ENCODE measurements at places on chromosomes 2 and 18. TPM values are rescaled to one million over a fixed set of nuclear protein-coding genes. Genes with fewer than 3 reads are reported as not detected.

DNA sequence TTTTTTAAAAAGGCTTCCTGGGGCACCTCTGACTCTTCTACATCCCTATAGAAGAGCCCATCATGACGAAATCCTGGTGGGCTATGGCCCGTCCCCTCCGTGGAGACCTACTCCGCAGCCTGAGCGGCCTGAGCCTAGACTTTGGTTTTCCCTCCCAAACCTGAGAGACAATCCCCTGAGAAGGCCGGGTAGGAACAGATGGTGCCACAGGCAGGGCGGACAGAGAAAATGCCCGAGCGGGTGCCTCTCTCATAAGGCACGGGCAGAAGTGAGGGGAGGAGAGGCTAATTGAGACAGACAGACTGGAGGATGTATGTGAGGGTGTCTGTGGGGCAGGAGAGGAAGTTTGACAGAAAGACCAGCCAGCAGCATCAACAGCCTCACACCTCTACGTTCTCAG is 20.2 kb upstream of the SFXN5 start:
- DNase-seq: no peak

DNA sequence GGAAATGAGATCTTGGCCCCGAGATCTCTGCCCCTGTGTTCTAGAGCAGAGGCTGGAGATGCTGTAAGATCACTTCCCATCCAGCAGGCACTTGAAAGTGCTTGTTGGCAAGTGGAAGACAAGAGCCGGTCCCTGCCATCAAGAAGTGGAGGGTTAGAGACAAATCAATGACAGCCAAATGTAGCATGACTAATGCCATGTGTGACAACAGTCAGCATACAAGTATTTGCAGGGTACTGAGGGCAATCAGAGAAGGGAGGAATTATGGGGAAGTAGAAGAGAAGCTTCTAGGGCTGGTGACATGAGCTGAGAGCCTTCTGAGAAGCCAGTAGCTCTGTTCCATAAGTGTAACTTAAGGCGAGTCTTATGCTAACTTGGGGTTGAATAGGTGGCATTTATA is 58.6 kb downstream of the TMEM17 start:
- no peak for DNase-seq

Gene GKN2
- not detected for total RNA-seq

GRCh38 chr18:76420898-76421684 is 74.0 kb downstream of the ZNF516 start:
- DNase-seq: no peak

- DNase-seq: no peak
Measured at GRCh38 chr18:34942276-34942675, 98.9 kb upstream of the MAPRE2 start.

Gene OSR1
- total RNA-seq: 10.4 TPM

DNA sequence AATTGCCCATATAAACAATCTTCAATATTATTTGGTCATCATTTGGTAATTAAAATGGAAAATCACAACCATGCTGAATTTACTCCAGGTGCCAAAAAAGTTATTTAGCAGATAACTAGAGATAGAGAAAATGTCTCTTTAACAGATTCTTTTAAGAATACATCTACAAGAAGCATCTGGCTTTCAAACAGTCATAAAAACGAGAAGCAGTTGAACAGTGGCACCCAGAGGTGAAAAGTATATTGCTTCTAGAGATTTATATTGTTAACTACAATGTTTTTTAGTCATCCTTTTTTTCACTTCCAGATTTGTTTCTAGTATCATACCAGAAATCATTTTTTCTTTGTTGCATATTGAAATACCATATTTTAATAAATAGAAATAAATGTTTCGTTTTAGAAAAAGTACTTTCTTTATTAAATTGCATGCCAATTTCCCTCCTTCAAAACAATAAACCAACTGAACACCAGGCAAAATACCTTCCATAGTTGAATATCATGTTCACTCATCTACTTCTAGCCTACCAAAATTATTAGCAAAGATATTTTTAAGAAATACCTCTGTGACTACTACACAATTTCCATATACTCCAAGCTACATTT is 65.4 kb upstream of the HNRNPA3 start:
- no peak for DNase-seq

GRCh38 chr2:60527762-60528161 is 25.7 kb downstream of the BCL11A start:
- no peak for DNase-seq

Gene MARCHF4
- not detected for total RNA-seq

Gene CASP10
- total RNA-seq: 5.0 TPM

DNA sequence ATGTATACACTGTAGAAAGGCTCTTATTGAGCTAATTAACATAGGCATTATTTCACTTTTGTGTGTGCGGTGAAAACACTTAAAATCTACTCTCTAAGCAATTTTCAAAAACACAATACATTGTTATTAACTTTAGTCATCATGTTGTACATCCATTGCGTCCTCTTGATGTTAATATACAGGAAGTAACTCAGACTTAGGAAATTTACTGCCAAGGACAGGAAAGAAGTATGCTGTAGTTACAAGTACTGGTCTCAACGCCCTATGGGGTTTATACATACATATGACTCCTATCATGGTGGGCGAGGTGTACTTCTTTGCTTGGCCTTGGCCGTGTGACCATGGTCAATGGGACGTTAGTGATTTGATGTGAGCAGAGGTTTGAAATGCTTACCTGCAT is 15.5 kb downstream of the SCTR start:
- no peak for DNase-seq

Gene FEV
- not detected for total RNA-seq

Measured in heart left ventricle (tissue), 16 donors.